ENCODE measurements at places on chromosomes 7 and 10.

DNA sequence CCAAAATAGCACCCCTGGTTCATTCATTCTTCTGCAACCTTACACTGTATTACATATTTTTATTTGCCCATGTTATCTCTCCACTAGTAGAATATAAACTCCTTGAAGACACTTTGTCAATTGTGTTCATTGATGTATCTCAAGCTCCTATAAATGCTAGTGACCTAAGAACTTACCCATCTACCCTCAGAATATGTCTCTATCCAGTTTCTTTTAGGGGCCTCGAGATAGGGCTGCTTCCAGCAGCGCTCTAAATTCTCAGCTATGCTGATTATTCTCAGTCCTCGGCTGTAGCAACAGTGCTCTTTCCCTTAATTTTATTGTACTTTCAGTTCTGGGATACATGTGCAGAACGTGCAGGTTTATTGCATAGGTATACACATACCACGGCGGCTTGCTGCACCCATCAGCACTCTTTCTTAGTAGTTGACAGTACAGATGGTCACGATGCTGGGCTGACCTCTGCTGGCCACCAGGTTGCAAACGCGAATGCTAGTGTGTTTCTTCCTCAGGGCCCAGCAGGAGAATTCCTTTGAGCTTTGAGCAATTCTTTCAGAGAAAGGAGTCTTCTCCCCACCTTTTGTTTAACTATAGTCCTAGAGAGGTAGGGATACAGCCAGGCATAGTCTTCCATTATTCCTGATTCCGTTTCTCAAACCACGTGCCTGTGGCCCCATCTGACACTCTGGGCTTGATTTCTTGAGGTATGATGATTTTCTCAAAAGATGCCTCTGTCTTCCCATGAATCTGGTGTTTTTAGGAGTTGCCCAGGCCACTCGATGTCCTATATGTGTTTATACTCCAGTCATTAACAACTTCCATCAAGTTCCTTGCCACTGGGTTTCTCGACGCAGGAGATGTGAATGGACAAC, 49.1 kb upstream of the CDC14C start:
- no peak for DNase-seq

- no peak for DNase-seq
These were observed 108.3 kb downstream of the MAPK8 start for GRCh38 chr10:48414778-48415177.

DNA sequence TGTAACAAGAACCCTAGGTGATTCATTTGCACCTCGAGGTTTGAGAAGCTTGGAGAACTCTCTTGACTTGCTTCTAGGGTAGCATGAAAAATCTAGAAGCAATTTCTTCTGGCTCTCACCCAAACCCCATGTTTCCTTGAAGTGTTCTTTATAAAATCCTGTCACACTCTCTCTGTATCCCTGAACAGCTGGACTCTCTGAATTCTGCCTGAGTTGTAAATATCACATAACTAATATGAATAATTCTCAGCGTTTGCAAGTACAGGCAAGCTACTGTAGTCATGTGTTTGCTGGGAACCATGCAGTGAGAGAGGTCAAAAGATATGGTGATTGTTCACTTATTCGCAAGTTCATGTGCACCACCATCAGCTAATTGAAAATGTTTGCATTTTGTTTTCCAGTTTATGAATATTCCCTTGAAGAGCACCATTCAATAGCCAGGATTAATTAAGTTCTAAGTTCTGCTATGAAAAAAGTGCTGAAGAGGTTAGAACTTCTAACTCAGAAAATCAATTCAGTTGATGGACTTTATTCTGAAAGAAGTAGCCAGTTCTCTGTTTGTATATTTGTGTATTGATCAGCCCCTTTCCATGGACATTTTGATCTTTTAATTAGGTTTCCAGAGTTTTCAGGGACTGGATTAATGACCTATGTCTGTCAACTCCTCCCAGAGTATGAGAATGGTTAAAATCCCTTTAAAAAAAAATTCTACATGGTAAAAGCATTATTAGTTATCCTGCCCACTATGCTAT, 243.0 kb downstream of the PLXDC2 start:
- no peak for DNase-seq

DNA sequence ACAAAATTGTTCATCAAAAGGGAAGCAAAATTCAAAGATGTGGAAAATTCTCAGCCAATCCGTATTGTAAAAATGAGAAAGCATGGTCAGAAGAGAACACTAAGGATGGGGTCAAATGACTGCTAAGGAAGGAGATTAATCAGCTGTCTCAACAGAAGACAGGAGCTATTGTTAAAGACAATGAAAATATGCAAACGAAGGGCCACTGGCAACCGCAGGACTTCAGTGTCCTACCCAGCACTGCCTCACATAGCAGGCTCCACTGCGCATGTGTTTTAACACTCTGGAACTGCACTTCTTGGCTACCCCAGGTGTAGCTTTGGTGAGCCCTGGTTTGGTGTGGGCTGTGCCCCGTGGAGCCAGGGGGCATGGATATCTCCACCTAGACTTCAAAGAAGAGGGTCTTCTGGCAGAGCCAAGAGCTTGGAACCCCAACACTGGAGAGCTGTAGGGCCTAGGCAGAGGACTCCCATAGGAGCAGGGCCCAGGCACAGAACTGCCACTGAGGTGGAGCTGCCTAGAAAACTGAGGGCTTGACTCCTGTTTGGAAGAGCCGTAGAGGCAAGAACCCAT, 176.2 kb upstream of the GDF10 start:
- no peak for DNase-seq

- no peak for DNase-seq
These were observed at the start of gene PDK4 for GRCh38 chr7:95596198-95597063. Gene PDK4, minus strand, starts transcription at chr7:95596516. Its CDS starts 223 bp downstream, at chr7:95596293.

- no peak for DNase-seq
These were observed 67.8 kb upstream of the AKR1E2 start for GRCh38 chr10:4758256-4758655.

DNA sequence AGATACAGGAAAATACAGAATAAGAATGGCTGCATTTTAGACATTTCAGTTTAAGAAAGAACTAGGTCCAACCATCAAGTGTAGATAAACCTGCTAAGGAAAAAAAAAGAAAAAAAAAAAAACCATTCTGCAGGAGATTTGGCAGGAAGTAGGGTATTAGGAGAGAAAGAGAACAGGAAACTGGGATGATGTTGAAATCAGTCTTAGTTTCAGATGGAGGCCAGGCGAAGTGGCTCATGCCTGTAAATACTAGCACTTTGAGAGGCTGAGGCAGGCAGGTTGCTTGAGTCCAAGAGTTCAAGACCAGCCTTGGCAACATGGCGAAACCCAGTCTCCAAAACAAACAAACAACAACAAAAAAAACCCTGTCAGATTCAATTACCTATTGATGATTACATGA, 120.2 kb downstream of the RAB11FIP2 start:
- no peak for DNase-seq

DNA sequence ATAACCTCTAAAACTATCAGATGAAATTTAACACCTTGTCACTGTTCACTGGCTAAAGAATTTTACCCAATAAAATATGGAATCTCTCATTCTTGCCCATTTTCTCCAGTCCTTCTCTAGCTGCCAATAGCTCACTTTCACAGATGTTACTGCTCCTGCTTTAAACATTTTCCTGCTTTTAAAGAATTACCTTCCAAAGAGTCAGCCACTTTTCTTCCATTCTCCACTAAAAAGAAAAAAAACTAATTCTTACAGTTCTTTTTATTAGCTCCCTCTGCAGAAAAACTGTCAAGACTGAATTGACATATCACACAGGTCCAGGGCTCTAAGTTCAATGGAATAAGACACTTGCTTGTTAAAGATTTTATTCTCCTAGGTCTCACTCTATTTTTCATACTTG, 114.8 kb downstream of the SFMBT2 start:
- DNase-seq, result no peak

DNA sequence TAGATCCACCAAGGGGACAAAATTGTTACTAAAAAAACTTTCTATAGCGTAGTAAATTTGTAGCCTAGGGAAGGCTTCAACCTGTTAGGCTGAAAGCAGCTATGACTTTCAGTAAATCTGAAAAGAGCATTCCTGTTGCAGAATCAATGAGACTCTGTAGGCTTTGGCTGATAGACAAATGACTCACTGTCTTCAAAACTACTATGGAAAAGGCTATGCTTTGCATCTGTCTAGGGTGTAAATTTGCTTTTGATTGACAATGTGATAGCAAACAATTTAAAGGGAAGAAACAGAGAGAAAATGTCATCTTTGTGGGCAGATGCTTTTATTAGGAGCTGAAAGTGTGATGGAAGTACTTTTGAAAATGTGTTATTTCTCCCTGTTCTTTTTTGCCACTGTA, 60.6 kb downstream of the ARL5B start:
- DNase-seq, result no peak

- DNase-seq, result no peak
These were observed 58.1 kb upstream of the ST8SIA6 start for GRCh38 chr10:17512341-17513001.

- no peak for DNase-seq
These were observed 18.8 kb downstream of the NEBL start for GRCh38 chr10:20877986-20878983.

- DNase-seq, result no peak
These were observed 25.3 kb downstream of the PDIA4 start for GRCh38 chr7:149003018-149003417.

- DNase-seq, result no peak
These were observed 89.5 kb downstream of the THSD7A start for GRCh38 chr7:11742496-11742895.

- DNase-seq, result no peak
These were observed 2.8 kb upstream of the REPIN1 start for GRCh38 chr7:150365673-150366398.

- DNase-seq, result no peak
These were observed 5.1 kb upstream of the MYL7 start for GRCh38 chr7:44145969-44146911.

Data from hematopoietic multipotent progenitor cell treated with erythropoietin and hydrocortisone succinate and interleukin-3 and kit ligand, for 17 days (in vitro differentiated cells).